ENCODE measurements at places on chromosomes 16 and 17.

GRCh38 chr17:79685121-79685520 lies 45.6 kb upstream of the ENPP7 start:
- DNase-seq: no peak

DNA sequence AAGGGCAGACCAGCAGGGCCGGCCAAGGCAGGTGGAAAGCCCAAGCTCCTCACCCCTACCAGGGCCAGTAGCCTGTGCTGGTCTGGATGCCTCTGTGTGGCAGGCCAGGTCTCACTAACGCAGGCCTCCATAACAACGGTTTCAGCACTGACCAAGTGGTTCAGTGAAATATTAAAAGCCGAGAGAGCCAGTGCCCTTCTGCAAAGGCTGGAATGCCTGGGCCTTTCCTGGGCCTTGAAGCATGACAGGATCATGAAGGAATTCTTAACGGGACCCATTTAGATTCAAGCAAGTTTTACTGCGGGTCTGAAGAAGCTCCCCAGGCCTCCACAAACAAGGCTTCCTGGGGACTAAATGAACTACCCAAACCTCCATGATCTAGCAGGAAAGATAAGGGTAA lies 16.3 kb downstream of the ADAD2 start:
- no peak for DNase-seq

- DNase-seq: no peak
These were observed 22.6 kb downstream of the MRM3 start for GRCh38 chr17:804541-805435.

DNA sequence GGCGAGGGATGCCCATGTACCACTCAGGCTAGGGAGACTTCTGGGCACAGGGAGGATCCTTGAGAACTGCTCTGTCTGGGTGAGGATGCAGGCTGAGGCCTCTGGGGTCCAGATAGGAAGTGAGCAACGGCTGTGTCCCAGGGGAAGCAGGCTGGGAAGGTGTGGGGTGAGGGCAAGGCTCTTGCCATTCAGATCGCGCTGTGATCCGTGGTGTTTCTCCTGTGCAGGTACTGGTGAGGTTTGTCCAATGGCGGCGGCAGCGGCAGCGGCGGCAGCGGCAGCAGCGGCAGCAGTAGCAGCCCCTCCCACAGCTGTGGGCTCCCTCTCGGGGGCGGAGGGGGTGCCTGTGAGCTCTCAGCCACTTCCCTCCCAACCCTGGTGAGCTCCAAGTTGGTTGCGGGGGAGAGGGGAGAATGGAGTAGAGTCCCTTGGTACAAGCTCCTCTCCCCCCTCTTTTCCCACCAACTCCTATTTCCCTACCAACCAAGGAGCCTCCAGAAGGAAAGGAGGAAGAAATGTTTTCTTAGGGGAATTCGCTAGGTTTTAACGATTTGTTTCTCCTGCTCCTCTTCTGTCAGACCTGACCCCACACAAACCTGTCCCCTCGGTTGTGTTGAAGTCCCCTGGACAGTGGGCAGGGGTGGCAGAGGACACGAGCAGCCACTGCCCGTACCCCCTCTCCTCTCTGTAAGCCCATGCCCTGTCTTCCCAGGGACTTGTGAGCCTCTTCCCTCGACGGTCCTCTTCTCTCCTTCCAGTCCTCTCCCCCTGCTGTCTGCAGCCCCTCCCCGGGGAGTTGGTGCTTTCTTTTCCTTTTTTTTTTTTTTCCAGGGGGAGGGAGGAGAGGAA lies 1.9 kb upstream of the PRRT2 start:
- no peak for DNase-seq

DNA sequence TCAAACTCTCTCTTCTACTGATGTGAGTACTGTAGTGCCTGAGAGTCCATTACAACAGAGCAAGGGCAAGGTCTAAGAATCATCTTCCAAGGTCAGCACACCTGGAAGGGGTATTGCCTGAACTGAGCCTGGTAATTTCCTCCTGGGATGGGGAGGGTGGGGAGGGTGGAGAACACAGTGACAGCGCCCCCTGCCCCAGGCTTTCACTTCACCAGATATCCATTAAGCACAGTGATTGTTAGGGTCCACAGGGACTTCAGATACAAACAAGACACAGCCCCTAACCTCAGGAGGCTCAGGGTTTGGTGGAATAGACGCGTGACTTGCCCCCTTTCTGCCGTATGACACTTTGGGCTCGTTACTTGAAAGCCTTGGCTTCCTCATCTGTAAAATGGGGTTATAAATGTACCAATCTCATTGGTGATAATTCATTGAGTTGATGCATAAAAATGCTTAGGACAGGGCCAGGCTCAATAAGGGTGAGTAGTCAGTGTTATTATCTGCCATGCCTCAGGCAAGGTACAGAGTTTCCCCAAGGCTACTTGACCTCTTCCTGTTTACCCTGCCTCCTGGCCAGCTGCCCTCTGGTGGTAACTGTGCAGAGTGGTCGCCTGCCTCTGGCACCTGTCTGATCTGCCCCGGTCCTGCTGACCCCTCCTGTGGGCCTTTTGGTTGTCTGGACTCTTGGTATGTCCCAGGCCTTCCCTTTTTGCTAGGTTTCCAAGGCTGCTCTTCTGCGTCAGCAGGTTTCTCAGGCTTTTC lies 13.1 kb upstream of the BRD7 start:
- no peak for DNase-seq

- DNase-seq: no peak
These were observed 214.1 kb downstream of the RPTOR start for GRCh38 chr17:80758481-80759376.

DNA sequence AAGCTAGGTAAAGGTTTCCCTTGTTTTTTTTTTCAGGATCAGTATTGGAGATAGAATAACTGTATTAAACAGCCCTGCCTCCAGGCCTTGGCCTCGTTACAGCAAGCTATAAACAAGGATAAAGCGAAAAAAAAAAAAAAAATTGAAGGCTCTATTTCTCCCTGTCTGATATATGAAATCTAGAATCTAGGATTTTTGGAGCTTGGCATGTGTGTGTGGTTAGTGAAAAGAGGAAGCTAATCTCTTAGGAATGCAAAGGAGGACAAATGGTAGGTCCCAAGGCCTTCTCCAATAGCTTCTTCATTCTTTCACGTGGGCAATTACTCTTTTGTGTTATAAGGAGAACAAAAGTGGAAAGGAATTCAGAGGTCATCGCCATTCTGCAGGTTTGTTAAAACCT lies 470.3 kb downstream of the TMEM114 start:
- no peak for DNase-seq

DNA sequence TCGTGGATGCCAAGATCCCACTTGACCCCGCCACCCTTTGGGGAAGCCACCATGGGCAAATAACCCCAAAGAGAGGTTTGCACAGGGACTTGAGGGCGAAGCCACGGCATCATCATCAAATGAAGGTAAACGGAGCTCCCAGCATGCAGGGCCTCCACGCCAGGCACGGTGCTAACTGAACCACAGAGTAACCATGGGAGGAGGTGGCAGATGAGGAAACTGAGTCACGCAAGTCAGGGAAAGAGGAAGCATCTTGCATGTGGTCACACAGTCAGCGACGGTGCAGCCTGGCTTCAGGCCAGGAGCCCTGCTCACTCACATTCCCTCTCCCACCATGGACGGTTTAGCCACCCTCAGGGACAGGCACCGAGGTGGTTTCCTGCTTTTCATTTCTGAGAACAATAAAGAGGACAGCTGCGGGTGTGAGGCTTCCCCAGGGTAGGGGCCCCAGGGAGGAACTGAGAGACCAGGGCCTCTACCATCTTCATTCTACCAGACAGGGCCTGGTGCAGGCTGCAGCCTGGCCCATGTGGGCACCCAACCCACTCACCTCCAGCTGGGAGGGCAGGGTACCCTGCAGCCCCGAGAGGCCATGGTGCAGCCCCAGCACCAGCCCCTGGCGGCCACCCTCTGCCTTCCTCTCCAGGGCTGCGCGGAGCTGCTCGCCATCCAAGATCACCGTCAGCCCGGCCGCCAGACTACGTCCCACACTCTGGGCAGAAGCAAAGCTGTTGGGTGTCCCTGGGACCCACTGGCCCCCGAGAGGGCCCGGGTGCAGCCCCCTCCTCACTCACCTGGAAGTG lies 78.3 kb downstream of the RMI2 start:
- DNase-seq: no peak

GRCh38 chr17:2391597-2392251 lies 9.1 kb downstream of the MNT start:
- no peak for DNase-seq

DNA sequence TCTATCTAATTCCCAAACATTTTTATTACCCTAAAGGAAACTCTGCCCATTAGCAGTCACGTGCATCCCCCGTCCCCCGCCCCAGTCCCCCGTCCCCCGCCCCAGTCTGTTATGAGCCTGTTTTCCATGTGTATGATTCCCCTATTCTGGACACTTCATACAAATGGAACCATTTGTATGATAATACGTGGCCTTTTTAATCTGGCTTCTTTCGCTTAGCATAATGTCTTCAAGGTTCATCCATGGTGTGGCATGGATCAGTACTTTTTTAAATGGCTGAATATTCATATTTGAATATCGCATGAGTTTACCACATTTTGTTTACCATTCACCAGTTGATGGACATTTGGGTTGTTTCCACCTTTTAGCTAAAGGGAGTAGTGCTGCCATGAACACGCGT lies 49.5 kb downstream of the DNAH2 start:
- DNase-seq: no peak

DNA sequence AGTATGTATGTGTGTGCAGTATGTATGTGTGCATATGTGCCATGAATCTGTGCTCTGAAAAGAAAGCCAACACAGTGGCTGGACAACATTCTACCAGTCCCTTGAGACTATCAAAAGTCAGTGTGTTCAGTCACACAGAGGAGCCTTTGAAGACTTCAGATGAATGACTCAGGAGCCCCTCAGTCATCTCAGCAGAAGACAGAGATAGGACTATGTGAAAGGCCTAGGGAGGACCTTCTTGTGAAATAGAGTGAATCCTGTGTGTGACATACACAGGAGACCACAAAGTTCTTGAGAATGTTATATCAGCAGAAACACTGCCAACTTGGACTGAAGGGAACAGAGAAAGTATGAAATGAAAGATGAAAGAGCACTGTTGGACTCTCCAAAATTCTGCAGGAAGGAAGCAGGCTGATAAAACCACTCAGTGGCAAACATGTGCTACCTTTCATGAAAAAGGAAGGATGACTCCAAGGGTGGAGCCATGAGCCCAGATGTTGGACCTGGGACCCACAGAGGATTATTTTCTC lies 108.4 kb downstream of the METRNL start:
- no peak for DNase-seq

- no peak for DNase-seq
These were observed 137.0 kb downstream of the KATNIP start for GRCh38 chr16:27686926-27687325.

DNA sequence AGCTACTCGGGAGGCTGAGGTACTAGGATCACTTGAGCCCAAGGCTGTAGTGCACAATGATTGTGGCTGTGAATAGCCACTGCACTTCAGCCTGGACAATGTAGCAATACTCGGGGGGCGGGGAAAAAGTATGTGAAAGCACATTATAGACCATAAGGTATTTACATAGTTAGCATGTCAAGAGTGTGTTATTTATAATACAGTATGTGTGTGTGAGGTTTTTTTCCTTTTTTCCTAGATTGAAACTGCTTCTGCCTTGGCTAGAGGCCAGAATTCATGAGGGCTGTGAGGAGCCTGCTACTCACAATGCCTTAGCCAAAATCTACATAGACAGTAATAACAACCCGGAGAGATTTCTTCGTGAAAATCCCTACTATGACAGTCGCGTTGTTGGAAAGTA lies 30.5 kb downstream of the PTRH2 start:
- DNase-seq: no peak
